ENCODE measurements at places on chromosomes 2 and 18. TPM values are rescaled to one million over a fixed set of nuclear protein-coding genes. Genes with fewer than 3 reads are reported as not detected.

ALPG gene
- total RNA-seq: not detected

COLEC12 gene
- total RNA-seq: 0.27 TPM

IER3IP1 gene
- 8.0 TPM for total RNA-seq

RTP5 gene
- total RNA-seq: not detected

CHAC2 gene
- total RNA-seq: 2.9 TPM

Measured in right lobe of liver (tissue), 6 donors.